ENCODE measurements at places on chromosomes 16 and 17.

GRCh38 chr17:54972406-54973138 lies 4.0 kb downstream of the STXBP4 start:
- DNase-seq, result no peak

DNA sequence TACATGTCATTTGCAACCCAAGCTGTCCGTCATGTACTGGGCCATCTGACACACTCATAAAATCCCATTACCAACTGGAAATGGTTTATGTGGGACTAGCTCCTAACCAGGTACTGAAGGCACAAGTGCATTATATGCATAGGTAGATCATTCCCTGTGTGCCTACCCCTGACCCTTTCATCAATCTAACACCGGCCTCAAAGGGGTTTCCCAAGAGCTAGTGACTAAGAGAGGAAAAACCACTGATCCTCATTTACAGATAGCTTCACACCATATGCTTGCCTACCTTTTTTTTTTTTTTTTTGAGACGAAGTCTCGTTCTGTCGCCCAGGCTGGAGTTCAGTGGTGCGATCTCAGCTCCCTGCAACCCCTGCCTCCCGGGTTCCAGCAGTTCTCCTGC lies 449.8 kb downstream of the SLC39A11 start:
- DNase-seq, result no peak

GRCh38 chr17:357644-358043 lies 5.0 kb upstream of the RPH3AL start:
- DNase-seq, result no peak

DNA sequence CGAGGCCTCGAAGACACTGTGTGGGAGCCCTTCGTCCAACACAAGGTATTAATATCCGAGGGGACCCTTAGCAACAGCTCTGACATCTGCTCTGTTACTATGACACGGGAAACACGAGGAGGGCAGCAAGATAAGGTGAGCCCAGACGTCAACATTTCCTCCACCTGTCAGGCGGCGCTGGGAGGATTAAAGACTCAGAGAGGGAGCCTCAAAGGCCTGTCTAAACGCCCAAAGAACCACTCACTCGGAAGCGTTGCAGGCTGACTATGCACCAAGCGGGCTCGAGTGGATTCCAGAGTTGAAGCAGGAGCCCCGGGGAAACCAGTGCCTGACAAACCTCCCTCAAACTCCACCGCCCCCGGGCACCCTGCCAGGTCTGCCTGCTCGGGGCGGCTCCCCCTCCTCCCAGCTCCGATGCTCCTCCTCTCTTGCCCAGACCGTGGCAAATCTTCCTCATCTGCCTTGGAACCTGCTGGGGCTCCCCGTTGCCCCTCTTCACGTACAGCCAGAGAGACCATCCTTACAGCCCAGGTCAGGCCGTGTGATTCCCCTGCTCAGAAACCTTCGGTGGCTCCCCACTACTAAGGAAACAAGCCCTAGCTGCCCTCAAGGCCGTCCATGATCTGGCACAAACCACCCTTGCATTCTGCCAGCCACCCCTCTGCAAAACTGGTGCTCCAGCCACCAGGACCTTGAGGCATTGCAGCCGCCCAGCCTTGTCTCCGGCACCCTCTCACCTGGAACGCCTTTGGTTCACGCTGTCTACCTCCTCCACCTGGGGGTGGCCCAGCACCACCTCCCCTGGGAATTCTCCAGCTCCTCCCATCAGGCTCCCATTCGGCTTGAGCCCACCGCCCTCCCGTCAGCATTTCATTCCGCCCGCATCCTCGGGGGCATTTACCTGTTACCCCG lies 16.2 kb downstream of the RPH3AL start:
- DNase-seq, result no peak

Data from stimulated activated CD4-positive, alpha-beta T cell treated with anti-CD3 and anti-CD28 coated beads, TNF-alpha, amount 100 ng/mL, for 24 hours (primary cell).